ENCODE measurements at places on chromosomes 4 and X.

DNA sequence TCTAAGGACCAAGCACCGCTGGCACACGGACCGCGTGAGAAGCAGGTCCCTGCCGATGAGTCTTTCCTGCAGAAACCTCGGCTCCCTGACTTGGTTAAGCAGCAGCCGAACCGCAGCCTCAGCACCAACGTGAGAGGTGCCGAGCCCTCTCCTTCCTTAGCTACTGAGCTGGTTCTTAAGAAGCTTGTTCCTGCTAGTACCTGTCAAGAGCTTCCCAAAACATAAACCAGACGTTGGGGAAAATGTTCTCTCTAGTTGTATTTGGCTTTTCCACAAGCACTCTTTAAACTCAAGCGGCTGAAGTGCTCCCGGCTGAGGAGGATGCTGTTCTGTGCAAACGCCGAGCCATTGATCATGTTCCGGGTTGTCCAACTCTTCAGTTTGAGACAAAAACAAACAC lies 29.3 kb upstream of the TLR3 start:
- no peak for DNase-seq

DNA sequence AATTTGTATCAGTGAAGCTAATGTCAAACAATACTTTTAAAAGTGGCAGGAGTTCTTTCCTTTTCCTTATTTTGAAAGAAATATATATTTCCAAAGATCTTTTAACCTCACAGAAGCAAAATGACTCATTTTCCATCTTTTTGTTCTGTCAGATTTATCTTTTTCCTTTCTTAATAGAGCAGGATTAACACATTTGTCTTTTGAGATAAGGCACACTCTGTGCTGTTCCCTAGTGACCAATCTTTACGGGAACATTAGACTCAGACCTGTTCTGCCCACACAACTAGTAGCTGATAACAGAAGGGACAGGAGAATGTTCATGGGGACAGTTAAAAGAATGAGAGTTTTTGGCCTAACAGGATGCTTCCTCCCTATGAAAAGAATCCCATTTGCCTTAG lies 381.2 kb downstream of the STPG2 start:
- no peak for DNase-seq

DNA sequence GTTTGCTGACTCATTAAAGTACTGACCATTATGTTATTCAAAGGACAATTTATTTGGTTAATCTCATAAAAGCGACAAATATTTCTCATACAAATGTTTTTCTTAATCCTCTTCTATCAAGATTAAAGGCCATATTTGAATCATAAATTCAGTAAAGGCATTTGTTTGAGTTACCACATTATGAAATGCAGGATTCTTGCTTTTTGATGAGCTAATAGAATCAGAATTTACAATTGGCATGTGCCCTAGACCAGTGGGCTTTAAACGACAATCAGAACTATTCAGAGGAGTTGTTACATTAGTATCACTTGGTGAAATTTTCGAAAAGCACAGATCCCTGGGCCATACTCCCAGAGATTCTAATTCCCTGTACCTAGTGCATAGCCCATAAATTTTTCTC lies 55.3 kb downstream of the KLHL4 start:
- DNase-seq: no peak

DNA sequence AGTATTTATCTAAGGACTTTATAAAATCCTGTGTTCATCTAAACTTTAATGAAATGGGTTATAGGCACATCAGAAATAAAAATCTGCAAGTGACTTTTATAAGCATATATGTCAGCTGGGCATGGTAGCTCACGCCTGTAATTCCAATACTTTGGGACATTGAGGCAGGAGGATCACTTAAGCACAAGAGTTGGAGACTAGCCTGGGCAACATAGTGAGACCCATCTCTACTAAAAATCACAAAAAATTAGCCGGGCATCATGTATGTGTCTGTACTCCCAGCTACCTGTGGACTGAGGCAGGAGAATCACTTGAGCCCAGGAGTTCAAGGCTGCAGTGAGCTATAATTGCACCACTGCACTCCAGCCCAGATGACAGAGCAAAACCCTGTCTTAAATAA lies 20.9 kb downstream of the TBC1D9 start:
- DNase-seq: no peak

GRCh38 chr4:13130848-13131247 lies 353.3 kb downstream of the RAB28 start:
- DNase-seq: no peak

GRCh38 chrX:110442635-110443034 lies 84.0 kb downstream of the RTL9 start:
- no peak for DNase-seq

DNA sequence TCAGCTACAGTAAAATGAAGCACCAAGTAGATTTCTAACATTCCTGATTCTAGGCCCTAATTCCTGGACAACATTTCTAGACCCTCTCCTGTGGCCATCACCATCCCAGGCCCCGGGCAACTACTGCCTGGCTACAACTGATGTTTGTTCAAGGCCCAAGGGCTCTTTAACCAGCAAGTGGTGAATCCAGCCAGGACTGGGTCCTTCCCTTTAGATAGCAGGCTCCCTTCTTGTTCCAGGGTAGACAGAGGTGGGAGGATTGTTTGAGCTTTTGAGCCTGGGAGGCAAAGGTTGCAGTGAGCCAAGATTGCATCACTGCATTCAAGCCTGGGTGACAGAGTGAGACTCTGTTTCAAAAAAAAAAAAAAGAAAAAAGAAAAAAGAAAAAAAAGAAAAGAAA lies 12.7 kb upstream of the AADAT start:
- DNase-seq: no peak

GRCh38 chr4:3342182-3342854 lies 49.5 kb downstream of the RGS12 start:
- no peak for DNase-seq

DNA sequence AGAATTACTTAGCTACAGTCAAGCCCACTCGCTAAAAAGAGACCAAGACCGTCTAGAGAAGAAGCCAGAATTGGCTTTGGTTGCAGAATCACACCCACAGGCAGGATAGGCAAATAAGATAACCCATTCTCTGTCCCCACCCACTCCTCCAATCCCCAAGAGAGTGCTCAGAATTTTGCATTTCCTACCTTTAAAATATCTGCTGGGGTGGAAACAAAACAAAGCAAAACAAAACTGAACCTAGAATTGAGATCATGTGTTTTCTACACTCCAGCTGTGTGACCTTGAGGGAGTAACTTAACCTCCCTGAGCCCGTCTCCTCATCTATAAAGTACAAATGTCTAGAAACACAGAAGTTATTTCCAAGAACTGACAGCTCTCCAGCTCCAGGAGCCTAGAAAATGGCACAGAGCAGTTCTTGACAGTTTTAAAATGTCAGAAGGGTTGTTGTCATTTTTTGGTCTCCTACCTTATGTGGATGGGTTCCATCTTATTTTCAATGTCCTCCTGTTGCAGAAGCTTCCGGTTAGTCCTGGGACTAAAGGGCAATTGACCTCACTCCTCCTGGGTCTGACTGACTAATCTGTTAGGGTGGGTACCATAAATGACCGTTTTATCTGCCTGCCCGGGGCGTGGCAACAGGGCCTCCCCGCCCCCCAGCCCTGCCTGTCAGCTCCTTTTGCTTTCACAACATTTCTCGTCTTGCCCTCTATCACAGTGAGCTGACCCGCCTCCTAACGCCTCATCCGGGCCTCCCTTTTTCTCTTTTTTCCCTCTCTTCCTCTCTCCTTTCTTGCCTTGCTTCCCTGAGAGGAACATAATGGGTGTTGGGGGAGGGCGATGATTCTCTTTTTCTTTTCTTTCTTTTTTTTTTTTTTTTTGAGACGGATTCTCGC lies 114.0 kb downstream of the RBM47 start:
- no peak for DNase-seq

Data from cortex of kidney (tissue), 1 donor.